ENCODE measurements at places on chromosomes 1 and 21.

GRCh38 chr21:34635307-34635706 is 20.4 kb upstream of the RCAN1 start:
- DNase-seq, result no peak

- DNase-seq, result no peak
Observed at GRCh38 chr1:230222678-230223077, 155.6 kb downstream of the GALNT2 start.

DNA sequence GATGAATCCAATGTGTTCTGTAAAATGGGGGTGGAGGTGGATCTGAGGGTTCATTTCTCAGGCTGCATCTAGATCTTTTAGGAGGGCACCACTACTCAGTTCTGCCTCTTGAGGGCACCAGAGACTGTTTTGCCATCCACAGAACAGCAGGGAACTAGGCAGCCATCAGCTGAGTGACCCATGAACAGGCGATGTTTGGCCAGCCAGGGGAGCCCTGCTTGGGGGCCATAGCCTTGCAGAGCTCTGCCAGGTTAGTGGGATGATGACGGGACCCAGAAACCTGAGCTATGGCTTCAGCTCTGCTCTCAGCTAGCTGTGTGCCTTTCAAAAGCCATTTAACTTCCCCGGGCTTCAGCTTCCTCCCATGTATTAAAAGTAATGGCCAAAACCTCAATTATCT is 13.4 kb upstream of the NOS1AP start:
- peak; percentile 42 for DNase-seq

DNA sequence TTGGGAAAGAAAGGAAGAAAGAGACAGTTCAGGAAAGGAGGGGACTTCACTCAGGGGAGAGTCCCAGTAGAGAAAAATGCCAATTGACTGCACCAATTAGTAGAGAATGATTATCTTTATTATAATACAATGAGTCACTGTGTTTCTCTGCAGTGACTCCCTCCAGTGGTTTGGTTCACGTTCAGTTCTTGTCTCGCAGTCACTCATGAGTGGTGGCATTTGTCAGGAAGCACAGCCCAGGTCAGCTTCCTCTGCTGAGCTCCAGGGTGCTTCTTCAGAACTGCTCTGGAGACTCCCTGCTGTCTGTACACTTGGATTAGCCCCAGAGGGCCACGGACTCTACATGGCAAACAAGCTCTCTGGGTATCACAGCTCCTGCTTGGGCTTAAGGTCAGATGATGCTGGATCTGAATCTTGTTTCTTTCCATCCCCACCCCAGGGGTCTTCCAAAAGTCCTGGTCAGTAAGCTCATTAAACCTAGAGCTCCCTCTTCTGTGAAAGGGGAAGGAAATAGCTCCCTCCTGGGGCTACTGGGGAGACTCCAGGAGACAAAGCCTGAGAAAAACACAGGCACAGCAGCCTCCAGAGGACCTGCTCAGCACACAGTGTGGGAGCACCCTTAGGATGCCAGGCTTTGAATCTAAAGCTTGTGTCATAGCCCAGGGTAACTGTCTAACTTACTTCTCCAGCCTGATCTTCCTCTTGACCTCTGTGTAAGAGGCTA is 619.0 kb downstream of the AJAP1 start:
- no peak for DNase-seq

DNA sequence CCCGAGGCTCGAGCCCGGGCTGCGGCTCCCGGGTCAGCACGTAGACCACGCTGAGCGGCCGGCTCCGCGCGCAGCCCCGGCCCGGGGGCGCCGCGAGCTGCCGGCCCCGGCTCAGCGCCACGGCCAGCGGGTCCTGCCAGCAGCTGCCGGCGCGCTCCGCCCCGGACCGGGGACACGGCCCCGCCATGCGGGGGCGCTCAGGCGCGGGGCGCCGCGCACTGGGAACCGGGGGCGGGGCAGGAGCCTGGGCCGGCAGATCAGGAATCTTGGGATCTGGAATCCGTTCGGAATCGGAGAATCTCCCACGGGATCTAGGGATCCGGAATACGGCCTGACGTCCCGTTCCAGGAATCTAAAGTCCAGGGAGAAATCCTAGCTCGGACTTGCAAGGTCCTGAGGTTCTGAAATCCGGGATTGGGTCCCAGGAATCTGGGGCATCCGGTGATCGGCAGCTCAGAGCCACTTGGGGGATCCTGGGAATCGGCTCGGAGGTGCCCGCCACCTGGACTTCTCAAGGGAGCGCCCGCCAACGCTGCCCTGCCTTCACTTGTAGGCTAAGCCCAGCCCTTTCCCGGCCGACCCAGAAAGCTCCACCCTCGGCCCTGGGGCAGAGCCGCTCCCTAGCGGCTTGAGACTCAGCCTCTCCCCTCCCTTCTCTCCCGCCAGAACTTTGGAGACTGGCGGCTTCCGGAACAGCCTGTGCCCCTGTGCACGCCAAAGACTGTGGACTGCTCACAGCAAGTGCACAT is at the start of gene MAP3K6:
TSS of gene MAP3K6 (minus strand) at position 551 of the 749 bp plus-strand sequence. CDS start at position 187, 364 bp downstream.
- peak; percentile 52 for DNase-seq

DNA sequence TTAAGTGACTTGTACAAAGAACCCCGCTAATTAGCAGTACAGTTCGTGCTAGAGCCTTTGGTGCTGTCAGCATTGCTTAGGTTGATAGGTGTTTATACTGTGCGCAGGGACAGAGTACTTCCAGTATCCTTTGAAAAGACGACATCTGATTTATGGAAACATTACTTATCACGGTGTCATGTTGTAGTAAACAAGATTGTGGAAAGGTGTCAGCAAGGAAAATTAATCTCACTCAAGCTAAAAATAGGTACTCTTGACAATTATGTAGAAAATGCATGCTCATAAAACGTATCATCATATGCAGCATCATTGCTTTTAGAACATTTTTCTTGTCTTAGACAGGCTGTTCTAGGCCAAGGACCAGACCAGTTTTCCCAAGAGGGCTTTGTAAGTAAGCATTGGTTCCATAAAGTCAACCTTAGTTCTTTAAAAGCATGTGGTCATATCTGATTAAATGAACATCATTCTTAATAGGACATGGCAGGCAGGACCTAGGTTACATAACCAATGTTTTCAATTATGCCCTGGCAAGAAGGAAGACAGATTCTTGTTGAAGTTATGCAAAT is 33.0 kb downstream of the SH3BGR start:
- DNase-seq, result no peak

DNA sequence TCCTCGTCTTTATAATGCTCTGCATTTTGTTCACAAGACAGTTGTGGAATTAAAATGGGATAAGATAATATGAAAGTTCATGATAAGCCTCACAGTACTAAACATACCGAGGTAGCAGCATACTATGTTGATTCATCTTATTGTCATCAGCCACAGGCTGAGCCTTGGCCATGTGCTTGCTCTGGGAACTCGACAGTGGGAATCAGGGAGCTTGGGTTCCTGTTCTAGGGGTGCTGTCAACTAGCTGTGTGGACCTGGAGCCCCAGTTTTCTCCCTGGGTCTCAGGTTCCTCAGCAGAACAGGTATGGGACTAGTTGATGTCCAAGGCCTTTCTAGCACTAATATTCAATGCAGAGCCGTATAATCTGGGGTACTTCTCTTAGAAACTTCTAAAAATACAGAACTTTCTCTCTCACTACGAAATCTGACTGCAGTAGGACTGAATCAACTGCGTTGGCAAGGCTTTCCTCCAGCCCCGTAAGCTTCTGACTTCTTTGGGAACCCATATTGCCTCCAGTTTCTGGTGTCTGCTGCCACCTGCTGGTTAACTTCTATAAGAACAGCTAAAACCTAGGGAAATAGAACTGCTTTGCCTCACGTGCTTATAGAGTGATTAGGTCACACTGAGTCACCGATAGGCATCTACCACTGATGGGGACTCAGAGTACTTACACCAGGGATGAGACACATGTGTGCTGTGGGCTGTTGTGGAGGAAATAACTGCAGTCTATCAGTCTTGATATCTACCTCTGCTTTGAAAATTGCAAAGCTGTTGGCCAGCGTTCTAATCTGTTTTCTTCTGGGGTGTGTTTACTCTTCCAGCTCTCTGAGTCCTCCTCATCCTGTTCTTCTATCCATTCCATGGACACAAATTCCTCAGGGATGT is 110.9 kb downstream of the RGL1 start:
- DNase-seq, result peak; percentile 72

DNA sequence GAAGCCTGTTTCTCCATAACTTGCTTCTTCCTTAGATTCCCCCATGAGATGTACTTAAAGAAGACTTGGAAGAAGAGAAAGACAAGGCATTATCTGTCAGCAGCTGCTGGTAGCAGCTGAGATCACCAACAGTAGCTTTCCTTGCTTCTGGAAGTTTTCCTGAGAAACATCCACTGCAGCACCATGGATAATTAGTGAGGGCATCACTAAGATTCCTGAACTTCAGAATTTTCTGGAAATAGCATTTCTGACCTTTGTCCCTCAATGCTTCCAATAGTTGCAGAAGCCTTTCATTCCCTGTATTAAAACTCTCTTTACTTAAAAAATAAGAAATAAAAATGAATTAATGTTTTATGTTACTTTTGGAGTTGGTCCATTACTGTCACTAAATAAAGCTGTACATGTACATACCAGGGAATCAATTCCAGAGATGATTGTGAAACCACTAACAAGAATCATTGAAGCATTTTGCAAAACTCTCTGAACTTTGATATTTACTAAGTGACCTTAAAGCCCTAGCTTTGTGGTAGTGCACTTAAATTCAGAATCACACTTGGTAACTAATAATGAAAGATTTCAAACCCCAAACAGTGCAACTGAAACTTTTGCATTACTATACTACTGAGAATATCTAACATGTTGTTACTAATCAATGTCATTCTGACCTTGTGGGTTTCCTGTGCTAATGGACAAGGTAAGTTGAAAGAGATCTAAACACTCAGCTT is at the start of gene CFHR4:
TSS of gene CFHR4 (plus strand) at position 538 of the 725 bp plus-strand sequence. CDS start at position 637, 99 bp downstream.
- no peak for DNase-seq

DNA sequence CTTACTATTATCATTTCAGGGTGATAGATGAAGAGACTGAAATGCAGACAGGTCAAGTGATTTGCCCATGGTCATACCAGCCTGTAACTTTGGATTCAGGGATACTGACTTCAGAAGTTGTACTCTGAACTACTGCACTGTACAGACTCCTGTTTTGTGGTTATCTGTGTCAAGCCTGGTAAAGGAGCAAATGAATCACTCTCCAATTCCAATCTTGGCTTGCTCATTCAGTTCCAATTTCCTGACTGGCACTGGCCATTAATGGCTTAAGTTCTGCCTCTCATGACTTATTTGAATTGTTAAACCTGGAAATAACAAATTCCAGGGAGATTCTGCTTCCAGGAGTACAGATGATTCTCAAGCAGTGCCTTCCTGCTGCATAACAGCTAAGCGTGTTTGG is 45.4 kb upstream of the PLD5 start:
- DNase-seq, result no peak

GRCh38 chr21:19343711-19344110 is 940.1 kb upstream of the TMPRSS15 start:
- DNase-seq, result no peak

- DNase-seq, result no peak
Observed at GRCh38 chr21:45523411-45524101, 18.7 kb downstream of the SLC19A1 start.

GRCh38 chr1:81703391-81703755 is 97.4 kb upstream of the ADGRL2 start:
- no peak for DNase-seq

DNA sequence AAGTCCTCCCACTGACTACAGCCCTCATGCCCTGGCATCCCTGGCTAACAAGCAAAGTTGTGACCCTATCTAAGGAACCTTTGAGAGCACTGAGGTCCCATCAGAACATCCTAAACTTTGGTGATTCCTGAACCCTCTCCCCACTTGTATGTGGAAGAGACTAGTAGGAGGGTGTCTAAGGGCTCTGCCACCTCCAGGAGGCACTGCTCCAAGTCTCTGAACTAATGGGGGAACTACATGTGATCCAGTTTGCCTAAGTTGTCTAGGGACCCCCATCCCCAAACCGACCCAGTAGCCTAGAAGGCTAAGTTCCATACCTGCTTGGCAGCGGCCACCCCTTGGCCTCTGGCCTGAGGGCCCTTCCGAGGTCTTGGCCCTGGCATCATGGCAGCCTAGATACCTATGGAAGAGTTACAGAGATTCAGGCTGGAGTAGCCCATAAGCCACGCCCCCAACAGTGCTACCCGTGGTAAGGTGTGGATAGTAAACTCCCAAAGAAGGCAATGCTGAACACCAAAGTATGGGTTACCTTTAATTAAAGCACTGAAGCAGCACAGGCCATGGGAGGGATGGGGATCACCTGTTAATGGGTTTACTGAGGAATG is 1.7 kb downstream of the CC2D1B start:
- DNase-seq, result peak; percentile 19

GRCh38 chr21:37927711-37928110 is 11.5 kb upstream of the KCNJ6 start:
- no peak for DNase-seq

DNA sequence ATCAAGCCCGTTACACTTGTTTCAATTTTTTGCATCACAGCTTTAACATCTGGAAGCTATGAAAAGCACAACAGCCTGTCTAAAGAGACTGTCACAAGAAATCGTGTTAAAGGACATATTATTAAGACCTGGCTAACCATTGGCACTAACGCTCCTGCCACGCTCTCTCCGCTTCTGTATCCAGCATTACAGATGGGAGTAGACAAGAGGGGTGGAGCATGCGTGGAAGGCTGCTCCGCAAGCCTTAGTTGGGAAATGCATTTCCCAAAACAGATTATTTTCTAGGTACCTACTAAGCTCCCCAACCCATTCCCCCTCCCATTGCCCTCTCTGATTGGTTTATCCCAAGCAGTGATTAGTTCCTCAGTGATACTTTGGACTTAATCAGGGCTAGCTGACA is 72.4 kb downstream of the NTNG1 start:
- DNase-seq, result no peak

DNA sequence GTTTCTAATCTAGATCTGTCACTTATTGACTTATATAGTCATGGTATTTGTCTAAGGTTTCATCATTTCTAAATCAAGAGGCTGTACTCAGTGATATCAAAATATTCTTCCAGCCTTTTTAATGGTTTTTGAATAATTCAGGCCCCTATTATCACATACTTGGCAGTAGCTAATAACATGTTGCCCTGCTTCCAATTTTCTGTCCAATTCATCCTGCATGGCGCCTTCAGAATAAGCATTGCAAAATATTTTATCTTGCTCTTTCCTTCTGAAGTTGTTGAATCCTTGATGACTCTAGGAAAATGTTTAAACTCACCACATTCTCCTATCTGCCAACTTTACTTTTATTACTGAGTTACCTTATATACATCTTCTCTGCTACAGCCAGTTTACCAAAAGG is 517.2 kb upstream of the B3GALT2 start:
- no peak for DNase-seq

DNA sequence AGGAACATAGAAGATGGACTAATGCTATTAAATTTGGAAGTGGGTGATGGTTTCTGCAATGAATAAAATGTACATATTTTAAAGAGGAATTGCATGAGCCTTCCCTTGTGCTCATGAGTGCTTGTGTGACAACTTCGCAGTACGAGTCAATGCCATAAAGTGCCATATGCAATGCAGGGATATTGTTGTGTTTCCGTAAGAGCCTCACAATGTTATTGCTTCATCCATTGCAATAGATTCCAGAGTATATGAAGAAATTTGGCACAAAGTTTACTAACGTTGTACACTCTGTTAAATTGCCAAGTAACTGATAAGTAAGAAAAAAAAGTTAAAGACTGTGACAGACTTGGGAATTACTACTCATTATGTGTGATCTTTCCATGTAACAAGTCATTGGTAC is 22.3 kb downstream of the BTG3 start:
- DNase-seq, result no peak

- DNase-seq, result no peak
Observed at GRCh38 chr1:39969531-39970270, 14.8 kb downstream of the MFSD2A start.
